CD4-positive, alpha-beta memory T cell (primary cell): ENCODE measurements at places on chromosomes 11 and 22.

DNA sequence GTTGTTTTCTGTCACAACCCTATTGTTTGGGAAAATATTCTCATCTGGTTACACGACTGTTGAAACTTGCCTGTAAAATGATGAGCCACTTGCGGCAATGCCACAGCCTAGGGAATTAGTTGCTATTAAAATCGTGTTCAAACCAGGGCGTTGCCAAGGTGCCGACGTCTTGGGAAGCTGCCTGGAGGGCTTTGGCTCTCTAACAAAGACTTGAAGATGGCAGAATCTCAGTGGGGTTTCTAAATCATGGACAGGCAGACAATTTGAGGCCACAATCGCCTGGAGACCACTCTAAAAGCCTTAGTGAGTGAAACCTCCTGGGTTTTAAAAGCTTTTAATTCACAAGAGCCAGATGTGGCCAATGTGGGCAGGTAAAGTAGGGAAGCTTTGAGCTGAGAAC lies 117.2 kb upstream of the BMAL1 start:
- no peak overlapping the region for H3K27ac ChIP-seq
- H3K27me3 ChIP-seq: no peaks in the 10 kb centered on the region
- no peak for DNase-seq
- H3K4me3 ChIP-seq: no peak overlapping the region

DNA sequence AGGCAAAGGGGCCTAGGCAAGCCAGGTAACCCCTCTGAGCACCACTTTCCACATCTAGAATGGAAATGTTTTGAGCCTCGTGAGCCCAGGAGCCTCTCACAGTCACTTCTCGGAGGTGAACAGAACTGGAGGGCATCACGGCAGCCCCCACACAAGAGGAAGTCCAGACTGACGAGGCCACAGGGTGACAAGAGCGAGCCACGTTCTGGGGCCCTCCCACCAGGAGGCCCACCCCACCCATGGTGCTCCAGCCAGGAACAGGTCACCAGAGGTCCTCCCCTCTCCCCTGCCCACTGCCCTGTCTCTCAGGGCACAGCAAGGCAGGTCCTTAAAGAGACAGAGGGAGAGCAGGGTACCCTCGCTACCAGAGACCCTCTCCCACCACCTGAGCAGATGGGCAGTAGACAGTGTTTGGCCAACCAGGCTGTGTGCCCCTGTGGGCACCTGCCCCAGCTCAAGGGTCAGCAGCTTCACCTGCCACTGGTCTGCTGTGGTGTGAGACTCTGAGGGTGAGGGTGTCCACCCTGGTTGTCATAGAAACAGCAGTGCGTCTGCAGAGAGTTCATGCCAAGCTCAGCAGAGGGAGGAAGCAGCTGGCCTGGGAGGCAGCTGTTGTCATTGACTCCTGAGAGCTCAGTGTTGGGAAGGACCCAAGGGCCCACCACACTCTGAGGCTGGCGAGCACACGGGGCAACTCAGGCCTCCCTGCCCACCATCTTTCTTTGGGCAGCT lies 31.4 kb downstream of the RSPH14 start:
- H3K4me1 ChIP-seq: no peaks in the 10 kb centered on the region
- H3K27ac ChIP-seq: no peak overlapping the region
- no peaks in the 10 kb centered on the region for H3K27me3 ChIP-seq
- no peak for DNase-seq

DNA sequence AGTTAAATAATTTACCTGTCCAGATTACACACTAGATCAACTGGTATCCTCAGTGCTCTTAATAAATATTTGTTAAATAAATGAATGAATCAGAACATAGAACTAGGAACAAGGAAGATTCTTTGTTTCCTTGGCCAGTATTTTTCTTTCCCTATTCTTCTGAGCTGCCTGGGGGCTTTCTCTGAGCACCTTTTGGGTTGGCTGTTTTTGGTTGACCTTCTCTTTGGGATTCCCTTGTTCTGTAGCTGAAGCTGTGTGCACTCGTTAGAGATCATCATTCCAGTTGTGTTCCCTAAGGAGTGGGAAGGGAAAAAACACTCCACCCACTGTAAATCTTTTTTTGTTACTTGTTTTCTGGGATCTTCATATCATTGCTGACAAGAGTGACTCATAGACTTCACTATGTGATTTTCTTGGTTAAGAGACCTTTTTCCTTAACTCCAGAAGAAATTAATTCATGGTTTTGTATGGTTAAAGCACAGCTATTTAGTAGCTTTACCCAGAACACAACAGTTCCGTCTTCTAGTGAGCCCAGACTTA lies 84.3 kb downstream of the STIM1 start:
- peaks cover 70% of the 10 kb centered on the region for H3K4me1 ChIP-seq
- H3K27me3 ChIP-seq: no peaks in the 10 kb centered on the region
- no peaks in the 10 kb centered on the region for H3K36me3 ChIP-seq
- H3K27ac ChIP-seq: no peak overlapping the region
- H3K4me3 ChIP-seq: no peak overlapping the region

GRCh38 chr22:35457729-35458546 lies 58.0 kb downstream of the MCM5 start:
- H3K4me3 ChIP-seq: no peak overlapping the region
- H3K27me3 ChIP-seq: no peaks in the 10 kb centered on the region
- H3K36me3 ChIP-seq: no peaks in the 10 kb centered on the region
- H3K27ac ChIP-seq: no peak overlapping the region
- no peaks in the 10 kb centered on the region for H3K4me1 ChIP-seq
